ENCODE measurements at places on chromosomes 2 and 18.

DNA sequence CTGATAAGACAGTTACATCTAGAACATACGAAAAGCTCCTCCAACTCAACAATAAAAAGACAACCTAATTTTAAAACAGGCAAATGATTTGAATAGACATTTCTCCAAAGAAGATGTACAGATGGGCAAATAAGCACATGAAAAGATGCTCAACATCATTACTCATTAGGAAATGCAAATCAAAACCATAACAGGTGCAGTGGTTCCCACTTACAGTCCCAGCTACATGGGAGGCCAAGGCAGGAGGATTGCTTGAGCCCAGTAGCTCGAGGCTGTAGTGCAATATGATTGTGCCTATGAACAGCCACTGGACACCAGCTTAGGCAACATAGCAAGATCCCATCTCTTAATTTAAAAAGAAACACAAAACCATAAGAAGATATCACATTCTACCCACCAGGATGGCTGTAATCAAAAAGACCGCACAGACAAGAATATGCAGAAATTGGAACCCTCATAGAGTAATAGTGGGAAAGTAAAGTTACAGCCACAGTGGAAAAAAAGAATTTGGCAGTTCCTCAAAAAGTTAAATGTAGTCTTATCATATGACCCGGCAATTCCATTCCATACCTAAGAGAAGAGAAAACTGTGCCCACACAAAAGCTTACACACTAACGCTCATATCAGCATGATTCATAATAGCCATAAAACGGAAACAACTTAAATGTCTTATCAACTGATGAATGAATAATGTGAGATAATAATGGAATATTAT lies 30.5 kb upstream of the ARMC9 start:
- DNase-seq, result no peak

DNA sequence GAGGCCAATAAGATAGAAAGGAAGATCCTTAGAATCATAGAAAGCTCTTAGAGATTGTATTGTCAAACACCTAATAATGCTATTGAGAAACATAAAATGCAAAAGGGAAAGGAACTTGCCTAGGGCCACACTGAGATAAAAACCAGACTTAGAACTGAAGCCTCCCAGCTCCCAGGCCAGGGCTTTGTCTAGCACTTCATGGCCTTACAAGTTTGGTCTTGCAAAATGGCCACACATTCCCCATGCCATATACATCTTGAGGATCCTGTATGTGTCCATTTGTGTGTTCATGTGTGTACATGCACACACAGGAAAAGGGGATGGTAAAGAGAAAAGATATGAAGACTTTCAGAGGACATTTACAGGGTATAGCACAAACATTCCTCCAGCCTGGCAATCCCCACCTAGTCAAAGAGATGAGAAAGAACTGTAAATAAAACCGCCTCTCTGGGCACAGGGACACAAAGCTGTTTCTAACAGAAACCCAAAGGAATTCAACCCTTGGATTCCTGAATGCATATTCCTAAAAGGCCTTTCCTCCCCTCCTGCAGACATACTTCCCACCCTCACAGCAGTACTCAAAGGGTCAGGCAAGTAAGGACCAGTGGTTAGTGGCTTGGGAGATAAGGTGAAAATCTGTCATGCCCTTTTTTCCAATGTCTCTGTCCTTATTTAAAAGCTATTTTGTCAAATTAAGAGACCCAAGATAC lies 99.7 kb upstream of the KLHL29 start:
- DNase-seq, result no peak

DNA sequence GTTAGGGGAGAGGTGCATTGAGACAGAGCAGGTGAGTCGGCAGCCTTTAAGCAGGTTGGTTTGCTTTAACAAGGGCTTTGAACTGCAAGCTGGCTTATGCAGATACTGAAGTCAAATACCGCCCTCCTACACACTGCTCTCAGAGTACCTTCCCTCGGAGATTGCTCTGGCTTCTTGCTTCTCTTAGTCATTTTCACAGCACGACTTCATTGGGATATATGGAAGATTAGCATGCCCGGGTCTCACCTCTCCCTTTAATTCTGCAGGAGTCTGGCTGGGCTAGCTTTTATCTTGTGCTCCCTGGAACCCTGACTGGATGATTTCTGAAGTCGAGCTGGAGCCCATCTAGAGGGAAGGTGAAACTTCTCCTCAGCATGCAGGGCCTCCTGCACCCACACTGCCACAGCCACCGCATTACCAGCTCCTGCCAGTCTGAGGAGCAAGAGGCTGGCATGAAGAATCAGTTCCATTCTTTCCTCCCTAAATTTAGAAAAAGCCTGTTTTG lies 395.5 kb upstream of the HNRNPA3 start:
- peak; percentile 20 for DNase-seq

- no peak for DNase-seq
Measured at GRCh38 chr2:60312618-60313017, 240.8 kb downstream of the BCL11A start.

DNA sequence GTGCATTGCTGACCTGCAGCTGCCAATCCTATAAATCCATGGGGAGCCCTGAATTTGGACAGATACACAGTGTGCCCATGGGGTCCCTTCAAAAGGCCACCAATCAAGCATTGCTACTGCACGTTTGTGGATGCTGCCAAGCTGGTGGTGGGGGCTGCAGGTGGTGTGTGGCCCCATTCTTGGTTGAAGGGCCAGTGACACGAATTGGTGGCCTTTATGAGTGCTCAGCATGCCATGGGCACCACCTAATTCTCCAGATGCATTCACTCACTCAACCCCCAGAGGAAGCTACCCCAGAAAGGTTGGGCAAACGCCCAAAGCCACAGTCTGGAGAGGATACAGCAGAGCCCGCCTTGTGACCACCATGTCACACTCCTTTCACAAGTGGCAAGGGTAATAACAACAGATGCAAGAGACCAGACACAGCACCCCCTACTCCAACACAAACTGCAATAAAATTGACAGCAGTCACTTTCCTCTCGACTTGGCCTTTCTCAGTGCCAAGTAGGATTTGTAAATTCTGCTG lies 27.1 kb downstream of the MC2R start:
- no peak for DNase-seq

DNA sequence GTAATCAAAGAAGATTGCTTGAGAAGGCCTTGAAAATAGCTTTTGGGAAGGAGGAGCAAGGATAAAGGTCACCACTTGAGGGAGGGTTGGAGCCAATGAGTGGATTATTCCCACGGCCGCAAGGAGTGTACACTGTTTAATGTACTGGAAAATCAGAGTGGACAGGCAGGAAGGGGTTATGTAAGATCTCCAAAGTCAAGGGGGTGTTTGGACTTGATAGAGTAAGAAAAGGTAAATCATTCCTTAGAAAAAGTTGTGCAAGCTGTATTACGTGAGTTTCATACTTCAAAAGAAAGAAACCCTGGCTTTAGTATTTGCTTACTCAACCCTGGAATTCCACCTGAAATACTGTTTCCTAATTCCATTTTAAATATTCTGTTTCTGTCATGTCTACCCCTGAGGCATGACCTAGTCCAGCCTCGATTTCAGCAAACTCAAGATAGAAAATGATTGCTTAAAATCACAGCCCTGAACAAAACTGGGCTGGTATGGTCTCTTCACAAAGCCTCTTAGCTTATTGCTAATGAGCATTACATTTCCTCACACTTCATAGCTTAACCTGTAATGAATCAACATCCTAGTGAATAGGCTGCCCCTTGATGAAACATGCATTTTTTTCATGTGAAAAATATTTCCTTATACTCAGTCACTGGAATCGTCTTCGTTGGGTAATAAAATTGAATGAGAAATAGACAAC lies 1.1 kb downstream of the MREG start:
- no peak for DNase-seq

GRCh38 chr18:13471198-13471845 lies 252.8 kb downstream of the LDLRAD4 start:
- no peak for DNase-seq

DNA sequence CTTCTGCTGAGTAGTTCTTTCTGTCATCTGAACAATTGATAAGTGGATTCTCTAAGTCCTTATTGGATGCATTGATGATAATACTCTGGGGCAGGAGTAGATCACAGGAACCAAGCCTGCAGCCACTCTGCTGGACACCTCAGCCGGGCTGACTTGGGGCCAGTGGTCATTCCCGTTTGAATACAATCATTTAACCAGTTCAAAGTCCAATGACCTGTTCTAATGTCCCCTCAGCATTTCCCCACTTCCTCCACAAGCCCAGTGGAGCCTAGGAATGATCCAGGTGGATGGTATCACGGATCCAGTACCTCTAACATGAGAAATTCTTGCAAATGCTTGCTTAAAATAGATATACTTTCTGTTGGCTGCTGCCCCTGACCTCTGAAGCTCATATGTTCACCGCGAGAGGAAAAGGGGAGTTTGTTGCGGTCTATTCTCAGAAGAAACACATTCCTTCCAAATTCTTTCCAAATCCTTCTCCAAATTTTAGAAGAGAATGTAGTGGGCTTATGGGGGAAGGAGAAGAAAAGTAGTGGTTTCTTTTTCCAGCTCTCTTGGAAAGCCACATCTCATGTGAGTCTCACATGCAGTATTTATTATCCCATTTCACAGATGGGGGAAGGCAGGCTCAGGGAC lies 170.9 kb downstream of the INHBB start:
- DNase-seq, result no peak

DNA sequence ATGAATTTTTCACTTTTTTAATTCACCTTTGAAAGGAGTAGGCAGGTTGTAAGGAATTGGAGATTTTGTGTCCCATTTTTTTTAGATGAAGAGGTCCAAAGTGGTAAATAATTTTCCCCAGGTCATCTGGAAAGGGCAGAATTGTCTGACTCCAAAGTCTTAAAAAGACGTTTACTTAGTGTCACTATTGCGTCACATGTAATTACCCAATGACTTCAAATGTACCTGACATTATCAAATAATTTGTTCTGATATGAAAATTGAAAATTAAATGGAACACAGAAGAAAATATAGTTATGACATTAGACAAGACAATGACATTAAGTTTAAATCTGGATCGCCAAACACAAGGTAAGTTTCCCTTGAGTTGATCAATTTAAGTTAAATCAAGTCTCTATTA lies 24.2 kb upstream of the NBEAL1 start:
- no peak for DNase-seq

GRCh38 chr2:16179701-16180416 lies 239.5 kb downstream of the MYCN start:
- no peak for DNase-seq

- DNase-seq, result no peak
Measured at GRCh38 chr2:132550946-132551345, 119.1 kb downstream of the LYPD1 start.

- no peak for DNase-seq
Measured at GRCh38 chr2:96175951-96176350, 30.7 kb upstream of the DUSP2 start.

GRCh38 chr2:231722721-231723307 lies 14.5 kb downstream of the PTMA start:
- DNase-seq, result no peak

- DNase-seq, result no peak
Measured at GRCh38 chr18:70973626-70974025, 684.8 kb downstream of the SOCS6 start.

DNA sequence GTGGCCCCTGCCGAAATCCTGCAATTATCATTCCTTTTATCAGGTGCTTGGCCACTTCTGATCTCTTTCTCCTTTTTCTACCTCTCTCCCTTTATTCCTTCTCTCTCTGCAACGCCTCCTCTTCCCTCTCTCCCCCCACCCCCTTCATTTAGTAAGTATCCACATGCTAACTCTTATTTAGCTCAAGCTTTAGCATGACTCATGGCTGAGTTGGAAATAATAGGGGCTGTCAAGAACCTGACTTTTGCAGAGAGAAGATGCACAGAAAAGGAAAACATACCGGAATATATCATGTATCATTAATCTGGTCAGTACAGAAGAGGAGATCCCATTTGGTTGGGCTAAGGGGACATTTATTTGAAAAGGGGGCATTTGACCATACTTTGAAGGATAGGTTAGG lies 33.1 kb downstream of the FAM171B start:
- DNase-seq, result no peak

GRCh38 chr2:69214898-69215297 lies 172.1 kb downstream of the GFPT1 start:
- DNase-seq, result no peak

- DNase-seq, result no peak
Measured at GRCh38 chr2:190062601-190063000, at the start of gene MSTN. TSS of gene MSTN (minus strand) at chr2:190062729. CDS start at chr2:190062596, 133 bp downstream.

- no peak for DNase-seq
Measured at GRCh38 chr2:118016911-118017310, 3.0 kb upstream of the CCDC93 start.

DNA sequence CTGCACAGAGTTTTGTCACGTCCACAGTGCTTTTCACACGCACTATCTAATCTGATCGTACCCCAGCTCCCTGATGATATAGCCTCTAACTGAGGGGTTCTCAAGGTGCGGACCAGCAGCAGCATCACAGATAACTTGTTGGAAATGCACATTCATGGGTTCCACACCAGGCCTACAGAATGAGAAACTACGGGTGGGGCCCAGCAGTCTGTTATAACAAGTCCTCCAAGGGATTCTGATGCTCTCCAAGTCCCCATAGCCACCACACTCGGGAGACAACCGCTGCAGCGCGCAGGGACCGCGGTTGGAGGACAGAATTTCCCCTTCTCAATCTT lies 745 bp upstream of the BZW1 start:
- DNase-seq, result no peak

Measured in NCI-H1092 treated with DMSO at 0.1 percent for 48 hours (cell line).